CD4-positive, alpha-beta T cell treated with Interferon alpha-2 for 1 hour (primary cell): ENCODE measurements at places on chromosomes 1 and 21.

DNA sequence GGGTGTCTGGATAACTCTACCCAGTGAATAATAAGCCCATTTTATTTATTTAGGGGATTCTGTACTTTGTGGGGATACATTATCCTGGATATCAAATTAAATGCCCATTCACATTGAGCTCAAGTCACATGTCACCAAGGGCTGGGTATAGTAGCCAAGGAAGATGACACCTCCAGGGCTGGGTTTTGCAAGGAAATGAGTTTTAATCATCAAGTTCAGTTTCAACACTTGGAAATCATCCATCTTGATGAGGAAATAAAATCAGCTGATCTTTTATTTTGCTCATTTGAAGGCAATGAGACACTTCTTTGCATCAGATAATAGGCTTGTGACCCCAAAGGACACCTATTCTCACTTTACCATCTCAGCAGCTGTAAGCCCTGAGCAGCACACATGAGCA lies 80.0 kb upstream of the TNR start:
- no peak for DNase-seq

DNA sequence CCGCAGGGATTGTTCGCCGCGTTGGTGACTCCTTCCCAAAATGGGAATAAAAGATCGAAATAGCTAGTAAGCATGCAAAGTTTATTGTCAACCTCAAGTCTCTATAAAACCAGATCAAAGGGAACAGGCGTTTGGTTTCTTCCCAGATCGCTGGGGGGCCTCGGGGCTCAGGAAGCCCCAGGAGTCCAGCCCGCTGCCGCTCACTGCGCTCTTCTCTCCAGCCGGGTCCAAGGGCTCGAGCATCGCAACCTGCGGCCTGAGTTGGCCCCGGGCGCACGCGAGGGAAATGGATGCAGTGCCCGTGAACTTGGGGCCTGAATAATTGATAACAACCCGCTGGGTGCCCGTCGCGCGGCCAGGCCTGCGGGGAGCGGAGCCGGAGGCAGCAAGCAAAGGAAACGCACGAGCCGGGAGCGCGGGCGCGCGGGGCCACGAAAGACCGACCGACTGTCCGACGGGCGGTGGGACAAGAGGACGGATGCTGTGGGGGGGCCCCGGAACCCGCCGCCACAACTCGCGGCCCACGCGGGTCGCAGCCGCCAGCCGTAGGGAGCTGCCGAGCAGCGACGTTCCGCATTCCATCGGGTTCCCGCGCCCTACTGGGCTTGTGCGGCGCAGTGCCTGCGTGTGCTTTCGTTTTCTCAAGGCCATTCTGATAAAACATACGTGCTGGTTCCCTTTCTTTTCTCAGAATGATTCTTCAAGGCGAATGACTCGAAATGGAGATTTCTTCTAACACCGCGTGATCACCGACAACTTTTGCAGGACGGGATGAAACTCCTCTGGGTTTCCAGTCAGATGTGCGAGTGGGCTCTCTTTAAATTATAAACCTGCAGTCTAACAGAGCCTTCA lies 14.0 kb upstream of the ALX3 start:
- DNase-seq = peak; percentile 31

DNA sequence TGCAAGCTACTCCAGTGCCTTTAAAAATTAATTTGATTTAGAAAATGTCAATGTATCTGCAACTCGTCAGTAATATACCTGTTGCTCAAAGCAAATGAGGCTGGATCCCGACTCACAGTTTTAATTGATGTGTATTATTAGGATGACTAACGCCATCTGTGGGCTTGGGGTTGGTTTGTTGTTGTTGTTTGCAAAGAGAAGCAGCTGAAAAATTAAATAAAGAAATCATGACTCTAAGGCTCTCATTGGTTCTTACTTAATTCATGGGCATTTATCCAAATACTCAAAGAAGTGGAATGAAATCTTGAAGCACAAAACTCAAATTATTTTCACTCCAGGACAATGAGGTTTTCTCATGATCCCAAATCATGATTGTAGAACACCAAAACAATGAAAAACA lies 46.4 kb downstream of the SEC16B start:
- DNase-seq = no peak

DNA sequence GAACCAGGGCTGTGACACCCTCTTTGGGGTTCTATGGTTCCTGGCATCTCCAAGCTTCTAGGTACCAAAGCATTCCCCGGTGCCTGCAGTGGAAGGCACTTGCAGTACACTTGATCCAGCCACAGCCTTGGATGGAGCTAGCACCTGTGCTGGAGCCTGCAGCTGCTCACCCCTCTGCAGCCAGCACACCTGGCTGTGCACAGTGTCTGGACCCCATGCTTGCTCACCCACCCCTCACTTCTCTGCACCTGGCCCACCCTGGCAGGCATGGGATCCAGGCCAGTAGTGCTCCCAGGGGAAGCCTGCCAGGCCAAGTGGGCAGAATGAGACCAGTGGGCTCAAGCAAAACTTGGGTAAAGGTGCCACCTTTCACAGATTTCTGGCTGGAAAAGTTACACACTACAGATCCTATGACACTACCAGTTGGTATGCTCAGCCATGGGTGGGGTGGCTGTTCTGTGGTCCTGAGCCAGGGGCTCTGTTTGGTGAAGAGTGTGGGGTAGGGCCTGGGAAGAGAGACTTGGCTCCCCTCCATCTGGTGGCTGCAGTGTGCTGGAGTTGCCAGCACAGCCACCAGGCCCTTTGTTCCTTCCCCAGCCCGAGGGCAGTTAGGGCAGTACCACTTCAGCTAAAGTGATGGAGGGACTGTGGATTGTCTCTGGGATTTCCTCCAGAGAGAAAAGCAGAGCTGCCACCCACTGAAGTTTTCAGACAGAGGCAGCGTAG lies 157.8 kb upstream of the LRRC7 start:
- no peak for DNase-seq

- no peak for DNase-seq
Measured at GRCh38 chr1:204925701-204926100, 55.0 kb downstream of the NFASC start.

GRCh38 chr1:180779584-180779983 lies 133.1 kb upstream of the KIAA1614 start:
- DNase-seq = no peak
